ENCODE measurements at places on chromosomes 4 and X.

GRCh38 chrX:129108936-129109335, 414.4 kb downstream of the SMARCA1 start:
- no peak for DNase-seq

DNA sequence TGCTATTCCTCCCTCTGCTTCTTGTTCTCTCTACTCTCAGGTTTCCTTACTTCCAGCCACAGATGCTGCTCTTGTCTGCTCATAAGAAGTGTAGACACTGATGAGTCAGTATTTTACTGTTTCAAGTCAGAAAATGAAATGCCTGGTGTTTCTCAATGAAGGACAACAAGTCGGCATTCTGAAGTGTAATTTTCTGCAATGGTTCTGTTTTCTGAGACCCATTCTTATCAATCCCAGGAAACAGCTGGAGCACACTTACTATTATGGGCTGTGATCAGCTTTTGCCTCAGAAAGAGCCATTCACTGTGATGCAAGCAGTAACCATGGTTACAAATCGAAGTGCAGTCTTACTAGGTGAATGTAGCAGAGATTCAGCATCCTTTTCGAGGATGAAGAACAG, 42.0 kb downstream of the SLC4A4 start:
- DNase-seq: no peak

- no peak for DNase-seq
These were observed 55.1 kb downstream of the RAB40A start for GRCh38 chrX:103464072-103464773.

DNA sequence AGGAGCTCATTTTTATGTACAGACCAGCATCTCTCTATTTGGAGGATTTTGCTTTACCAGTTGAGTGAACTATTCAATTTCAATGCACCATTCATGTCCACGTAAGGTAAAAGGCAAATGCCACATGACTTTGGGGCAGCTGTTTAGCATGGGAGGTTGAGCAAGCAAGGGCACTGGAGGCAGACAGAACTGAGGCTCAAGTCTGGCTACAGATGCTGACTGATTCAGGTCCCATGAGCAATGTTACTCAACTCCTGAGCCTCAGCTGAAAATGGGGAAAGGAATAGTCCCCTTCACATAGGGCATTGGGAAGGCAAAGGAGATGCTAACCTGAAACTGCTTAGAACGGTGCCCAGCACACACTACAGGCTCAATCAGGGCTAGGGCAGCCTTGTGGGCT, 93.0 kb upstream of the MTM1 start:
- DNase-seq: no peak

- DNase-seq: peak; percentile 9
These were observed 88.9 kb downstream of the ALPK1 start for GRCh38 chr4:112386071-112386470.

- no peak for DNase-seq
These were observed 239.5 kb downstream of the PRDM5 start for GRCh38 chr4:120682981-120683380.

DNA sequence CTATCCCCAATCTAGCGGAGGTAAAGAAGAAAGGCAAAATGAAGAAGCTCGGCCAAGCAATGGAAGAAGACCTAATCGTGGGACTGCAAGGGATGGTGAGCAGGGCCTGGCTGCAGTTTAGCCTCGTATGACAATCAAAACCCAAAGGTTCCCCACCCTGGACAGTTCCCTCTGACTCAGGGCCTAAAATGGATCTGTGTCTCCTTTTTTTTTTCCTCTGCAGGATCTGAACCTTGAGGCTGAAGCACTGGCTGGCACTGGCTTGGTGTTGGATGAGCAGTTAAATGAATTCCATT, 986 bp downstream of the HDAC6 start:
- no peak for DNase-seq

DNA sequence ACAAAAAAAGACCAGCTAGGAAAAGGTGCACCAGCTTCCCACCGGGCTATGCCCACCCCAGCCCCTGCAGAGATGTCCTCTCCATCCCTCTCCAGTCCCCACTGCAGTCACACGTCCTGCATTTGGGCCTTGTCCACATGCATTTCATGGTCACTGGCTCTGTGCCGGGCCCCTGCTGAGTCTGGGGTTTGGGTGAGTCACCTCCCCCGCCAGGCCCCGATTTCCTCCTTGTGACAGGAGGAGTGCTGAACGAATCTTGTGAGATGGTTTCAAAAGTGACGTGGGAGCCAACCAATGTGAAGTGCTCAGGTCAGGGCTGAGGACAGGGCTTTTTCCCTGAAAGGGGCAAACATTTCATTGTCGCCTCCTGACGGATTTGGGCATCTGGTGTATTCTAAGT, 7.1 kb downstream of the CPZ start:
- DNase-seq: no peak

DNA sequence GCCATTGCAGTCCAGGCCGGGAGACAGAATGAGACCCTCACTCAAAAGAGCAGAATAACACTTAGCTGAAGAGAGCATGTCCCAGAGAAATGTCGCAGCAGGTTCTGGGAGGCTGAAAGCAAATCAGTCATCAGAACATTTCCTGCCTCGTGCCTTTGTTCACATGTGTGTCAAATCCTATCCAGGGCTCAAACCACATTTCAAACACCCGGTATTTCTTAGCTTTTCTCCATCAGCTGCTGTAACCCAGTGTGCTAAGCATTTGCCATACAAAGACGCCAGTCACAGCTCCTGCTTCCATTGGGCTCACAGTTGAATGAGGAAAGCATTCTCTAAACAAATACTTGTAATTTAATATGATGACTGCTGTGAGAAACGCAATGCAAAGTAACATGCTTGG, 6.0 kb downstream of the PALLD start:
- DNase-seq: no peak

DNA sequence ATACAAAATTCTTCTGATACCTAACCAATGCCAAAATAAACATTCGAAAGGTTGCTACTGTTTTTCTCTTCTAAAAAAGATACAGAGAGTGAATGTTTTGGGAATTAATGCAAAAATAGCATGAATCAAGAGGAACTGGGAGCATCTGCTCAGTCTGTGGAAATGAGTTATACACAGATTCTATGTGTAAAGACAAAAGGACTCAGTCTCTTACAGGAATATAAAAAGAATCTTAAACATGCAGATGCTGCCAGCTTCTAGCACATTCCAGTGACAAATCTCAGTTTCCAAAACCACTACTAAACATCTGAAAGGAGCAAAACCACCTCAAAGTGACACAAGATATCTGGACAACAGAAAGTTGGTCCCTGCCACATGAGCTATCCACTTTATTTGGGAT, 55.0 kb downstream of the PAPSS1 start:
- no peak for DNase-seq

- no peak for DNase-seq
These were observed 671.6 kb upstream of the SLIT2 start for GRCh38 chr4:19580095-19580494.

- DNase-seq: no peak
These were observed 10.1 kb downstream of the BCOR start for GRCh38 chrX:40087425-40088298.

- DNase-seq: no peak
These were observed 21.2 kb downstream of the PTTG2 start for GRCh38 chr4:37981425-37981824.

Measured in NCI-H187 (cell line).